ENCODE measurements at places on chromosomes 3 and 15.

GRCh38 chr3:142897807-142898206 lies 8.9 kb upstream of the PCOLCE2 start:
- DNase-seq, result no peak

DNA sequence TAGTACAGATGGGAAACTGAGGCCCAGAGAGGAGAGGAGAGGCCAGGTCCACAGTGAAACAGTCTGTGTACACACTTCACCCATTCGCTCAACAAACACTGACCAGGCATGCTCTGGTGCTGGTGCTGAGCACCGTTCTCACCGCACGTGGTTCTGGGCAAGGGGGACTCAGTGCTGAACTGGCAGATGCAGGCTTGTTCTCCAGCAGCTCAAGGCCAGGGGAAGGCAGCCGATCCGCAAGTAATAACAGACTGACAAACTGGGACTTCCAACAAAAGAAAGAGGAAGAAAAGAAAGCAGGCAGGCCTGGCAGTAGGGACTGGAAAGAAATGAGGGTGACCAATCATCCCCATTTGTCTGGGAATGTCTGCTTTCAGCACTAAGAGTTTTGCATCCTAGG lies 25.6 kb upstream of the LINGO1 start:
- no peak for DNase-seq

- no peak for DNase-seq
These were observed 105.9 kb upstream of the TSC22D2 start for GRCh38 chr3:150302246-150302645.

- DNase-seq, result no peak
These were observed 190.4 kb downstream of the GHSR start for GRCh38 chr3:172257648-172258400.

Data from DND-41 (cell line).